Lower lobe of right lung (tissue), 2 donors: ENCODE measurements at places on chromosomes 16 and 17. TPM values are rescaled to one million over a fixed set of nuclear protein-coding genes. Genes with fewer than 3 reads are reported as not detected.

Gene LRRC37B
- total RNA-seq = 19.1 TPM

Gene CCL13
- total RNA-seq = 14.6 TPM

DNA sequence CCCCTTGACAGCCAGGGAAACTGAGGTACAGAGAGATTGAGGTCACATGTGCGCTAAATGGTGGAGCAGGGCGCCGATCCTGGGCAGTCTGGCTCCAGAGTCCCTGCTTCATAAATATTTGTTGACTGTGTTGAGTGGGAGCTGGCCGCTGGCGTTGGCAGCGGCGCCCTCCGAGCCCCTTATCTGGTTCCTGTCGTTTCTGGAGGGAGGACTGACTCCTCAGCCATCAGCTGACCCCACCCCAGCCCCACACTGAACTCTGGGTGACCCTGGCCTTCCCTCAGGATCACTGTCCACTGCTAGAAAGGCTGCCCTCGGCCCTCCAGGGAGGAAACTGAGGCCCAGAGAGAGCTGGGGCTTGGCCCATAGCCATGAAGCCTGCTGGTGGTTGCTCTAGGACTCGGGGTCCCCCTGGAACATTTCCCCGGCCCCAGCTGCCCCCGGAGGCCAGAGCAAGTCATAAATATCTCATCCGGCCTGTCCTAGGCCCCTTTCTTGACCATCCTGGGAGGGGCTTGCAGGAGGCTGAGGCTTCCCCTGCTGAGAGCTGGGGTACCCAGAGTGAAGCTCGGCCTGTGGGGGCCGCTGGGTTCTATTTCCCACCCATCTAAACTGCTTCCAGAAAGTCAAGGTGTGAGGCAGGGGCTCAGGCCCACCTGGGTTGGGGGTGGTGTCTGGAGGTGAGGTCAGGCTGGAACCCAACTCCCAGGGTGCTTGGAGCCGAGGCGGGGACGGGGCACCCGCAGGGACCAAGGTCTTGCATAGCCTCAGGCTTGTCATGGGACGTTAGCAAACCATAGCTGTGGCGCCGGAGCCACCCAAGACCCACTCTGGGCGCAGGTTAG lies 51.7 kb upstream of the GSE1 start:
- no peak overlapping the region for H3K4me3 ChIP-seq
- peak overlapping the region; percentile 48 for H3K27ac ChIP-seq
- no peak for DNase-seq
- peaks cover 93% of the 10 kb centered on the region for H3K4me1 ChIP-seq

DNA sequence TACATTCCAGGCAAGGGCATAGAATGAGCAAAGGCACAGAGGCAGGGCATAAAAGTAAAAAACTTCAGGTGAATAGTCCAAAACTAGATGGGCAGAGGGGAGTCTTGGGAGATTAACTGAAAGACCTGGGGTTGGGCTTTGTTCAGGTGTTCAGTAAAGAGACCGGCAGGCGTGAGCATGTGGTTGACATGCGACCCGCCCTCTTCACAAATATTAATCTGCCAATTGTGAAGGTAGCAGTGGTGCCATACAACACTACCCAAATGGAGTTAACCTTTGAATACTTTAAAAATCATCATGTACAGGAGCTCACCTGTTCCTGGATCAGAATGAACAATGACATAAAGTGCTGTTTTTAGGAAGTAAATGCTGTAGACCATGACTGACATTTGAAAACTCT lies 225.5 kb downstream of the LGALS9B start:
- no peak overlapping the region for H3K4me3 ChIP-seq
- DNase-seq = no peak
- H3K27me3 ChIP-seq = no peaks in the 10 kb centered on the region
- no peaks in the 10 kb centered on the region for H3K4me1 ChIP-seq
- H3K36me3 ChIP-seq = peaks cover 3% of the 10 kb centered on the region

GRCh38 chr16:4389051-4389955 lies 17.7 kb downstream of the VASN start:
- H3K27ac ChIP-seq = peak overlapping the region; percentile 44
- no peak overlapping the region for H3K4me3 ChIP-seq
- H3K27me3 ChIP-seq = no peaks in the 10 kb centered on the region

GRCh38 chr17:80545499-80545826 lies 825 bp downstream of the RPTOR start:
- H3K4me3 ChIP-seq = peak overlapping the region; percentile 97
- peaks cover 15% of the 10 kb centered on the region for H3K27me3 ChIP-seq
- peaks cover 26% of the 10 kb centered on the region for H3K4me1 ChIP-seq
- H3K27ac ChIP-seq = no peak overlapping the region
- DNase-seq = no peak

Gene SLC6A4
- 140 TPM for total RNA-seq

DNA sequence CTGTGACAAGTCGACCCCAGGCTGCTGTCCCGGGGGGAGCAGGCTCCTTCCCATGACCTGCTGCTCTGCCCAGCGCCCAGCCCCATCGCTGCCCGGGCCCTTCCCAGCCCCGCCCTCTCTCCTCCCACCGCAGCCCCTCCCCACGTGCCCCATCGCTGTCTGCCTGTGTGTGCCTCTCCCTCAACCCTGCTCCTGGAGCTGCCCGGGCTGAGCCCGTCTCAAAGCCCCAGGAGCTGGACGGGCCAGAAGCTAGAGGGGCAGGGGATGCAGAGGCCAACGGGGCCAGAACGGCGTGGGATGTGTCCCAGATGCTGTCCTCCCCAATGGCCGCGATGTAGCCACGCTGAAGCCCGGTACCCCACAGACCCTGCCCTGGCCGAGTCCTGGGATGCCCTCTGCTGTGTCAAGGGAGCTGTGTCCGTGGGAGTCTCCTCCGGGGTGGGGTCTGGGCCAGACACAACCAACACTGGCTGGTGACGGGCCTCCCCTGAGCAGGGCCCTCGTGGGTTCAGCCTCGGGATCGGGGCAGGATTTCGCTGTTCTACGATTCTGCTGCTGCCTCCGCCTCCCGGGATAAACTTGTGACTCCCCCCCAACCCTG lies 118.2 kb upstream of the ZNF750 start:
- peaks cover 3% of the 10 kb centered on the region for H3K4me1 ChIP-seq
- H3K4me3 ChIP-seq = no peak overlapping the region
- H3K36me3 ChIP-seq = no peaks in the 10 kb centered on the region
- no peak for DNase-seq
- H3K27ac ChIP-seq = no peak overlapping the region
- H3K27me3 ChIP-seq = no peaks in the 10 kb centered on the region

DNA sequence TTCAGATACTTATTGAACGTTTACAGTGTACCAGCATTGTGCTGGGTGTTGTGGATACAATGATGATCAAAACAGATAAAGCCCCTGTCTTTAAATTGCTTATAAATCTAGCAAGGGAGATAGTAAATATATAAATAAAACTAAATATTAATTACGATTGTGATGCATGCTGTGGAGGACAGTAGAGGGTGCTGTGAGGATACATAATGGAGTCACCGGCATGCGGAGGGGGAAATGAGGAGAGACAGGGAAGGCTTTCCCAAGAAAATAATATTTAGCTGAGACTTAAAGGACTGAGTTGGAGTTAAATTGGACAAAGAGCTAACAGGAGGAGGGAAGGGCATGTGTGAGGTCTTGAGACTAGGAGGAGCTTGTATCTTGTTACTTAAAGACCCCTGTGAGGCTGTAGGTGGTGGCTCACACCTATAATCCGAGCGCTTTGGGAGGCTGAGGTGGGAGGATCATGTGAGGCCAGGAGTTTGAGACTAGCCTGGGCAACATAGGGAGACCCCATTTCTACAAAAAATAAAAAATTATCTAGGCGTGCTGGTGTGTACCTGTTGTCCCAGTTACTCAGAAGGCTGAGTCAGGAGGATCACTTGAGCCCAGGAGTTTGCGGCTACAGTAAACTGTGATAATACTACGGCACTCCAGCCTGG lies 2.4 kb downstream of the DHRS7B start:
- peaks cover 15% of the 10 kb centered on the region for H3K4me1 ChIP-seq
- H3K4me3 ChIP-seq = no peak overlapping the region
- no peaks in the 10 kb centered on the region for H3K27me3 ChIP-seq
- H3K27ac ChIP-seq = no peak overlapping the region

- peaks cover 5% of the 10 kb centered on the region for H3K36me3 ChIP-seq
- H3K27me3 ChIP-seq = no peaks in the 10 kb centered on the region
- peaks cover 21% of the 10 kb centered on the region for H3K4me1 ChIP-seq
- no peak overlapping the region for H3K27ac ChIP-seq
- H3K4me3 ChIP-seq = no peak overlapping the region
Measured at GRCh38 chr17:74231928-74232907, 18.8 kb downstream of the TTYH2 start.

DNA sequence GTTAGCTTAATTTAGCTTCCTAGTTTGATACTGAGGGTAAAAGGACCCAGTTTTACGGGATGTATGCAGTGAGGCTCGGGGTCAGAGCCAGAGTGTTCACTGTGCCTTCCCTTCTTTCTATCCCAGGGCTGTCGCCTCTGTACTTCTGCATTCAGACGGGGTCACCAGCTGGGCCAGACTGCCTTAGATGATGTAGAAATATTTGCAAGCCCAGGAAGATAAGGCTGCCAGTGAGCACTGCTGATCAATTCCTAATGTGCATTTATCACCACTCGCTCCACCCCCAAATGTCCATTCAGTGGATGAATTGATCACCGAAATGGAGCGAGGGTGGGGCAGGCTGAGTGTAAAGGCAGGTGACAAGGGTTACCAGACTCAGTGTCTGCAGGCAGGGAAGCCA lies 9.1 kb downstream of the SHISA6 start:
- no peaks in the 10 kb centered on the region for H3K36me3 ChIP-seq
- H3K27ac ChIP-seq = no peak overlapping the region
- no peak overlapping the region for H3K4me3 ChIP-seq
- peaks cover 12% of the 10 kb centered on the region for H3K27me3 ChIP-seq
- H3K4me1 ChIP-seq = no peaks in the 10 kb centered on the region

DNA sequence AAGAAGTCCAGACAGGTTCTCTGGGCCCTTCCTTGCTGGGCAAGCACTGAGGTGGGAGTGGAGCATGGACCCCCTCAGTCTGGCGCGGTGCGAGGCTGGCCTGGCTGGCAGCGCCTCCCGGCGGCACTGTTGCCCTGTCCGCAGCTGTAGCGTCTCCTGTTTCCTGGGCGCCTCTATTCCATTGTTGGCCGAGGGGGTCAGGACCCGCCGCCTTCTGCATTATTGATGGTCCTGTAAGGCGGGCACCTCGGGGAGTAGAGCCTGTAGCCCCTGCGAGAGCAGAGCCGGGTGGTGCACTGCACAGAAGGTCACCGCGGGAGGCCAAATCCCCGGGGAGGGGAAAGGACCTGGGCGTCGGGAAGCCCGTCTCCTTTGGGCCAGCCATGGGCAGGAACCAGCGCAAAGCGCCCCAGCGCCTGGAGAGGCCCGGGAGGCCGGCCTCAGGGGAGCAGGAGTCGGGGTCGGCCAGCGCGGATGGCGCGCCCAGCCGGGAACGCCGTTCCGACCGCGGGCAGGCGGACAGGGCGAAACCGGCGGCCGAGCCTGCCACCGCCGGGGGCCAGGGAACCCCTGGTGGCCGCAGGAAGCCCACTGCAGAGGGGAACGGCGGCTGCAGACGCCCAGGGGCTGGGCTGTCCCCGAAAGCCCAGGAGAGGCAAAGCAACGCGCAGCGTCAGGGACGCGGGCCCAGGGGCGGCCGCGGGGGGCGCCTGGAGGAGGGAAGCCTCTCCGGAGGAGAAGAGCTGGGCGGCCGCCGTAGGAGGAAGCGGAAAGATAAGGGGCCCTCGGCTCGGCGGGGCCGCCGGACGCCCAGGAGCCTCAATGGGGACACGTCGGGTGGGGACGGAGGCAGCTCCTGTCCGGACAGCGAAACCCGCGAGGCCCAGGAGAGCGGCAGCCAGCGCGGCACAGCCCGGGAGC lies at the start of gene MYO15B:
Gene MYO15B (plus strand): TSS at position 126 of the 921 bp plus-strand sequence. CDS start 258 bp downstream, at position 384.
- DNase-seq = peak; percentile 85
- H3K27me3 ChIP-seq = no peaks in the 10 kb centered on the region
- H3K27ac ChIP-seq = peak within 1 kb of the TSS; percentile 97

DNA sequence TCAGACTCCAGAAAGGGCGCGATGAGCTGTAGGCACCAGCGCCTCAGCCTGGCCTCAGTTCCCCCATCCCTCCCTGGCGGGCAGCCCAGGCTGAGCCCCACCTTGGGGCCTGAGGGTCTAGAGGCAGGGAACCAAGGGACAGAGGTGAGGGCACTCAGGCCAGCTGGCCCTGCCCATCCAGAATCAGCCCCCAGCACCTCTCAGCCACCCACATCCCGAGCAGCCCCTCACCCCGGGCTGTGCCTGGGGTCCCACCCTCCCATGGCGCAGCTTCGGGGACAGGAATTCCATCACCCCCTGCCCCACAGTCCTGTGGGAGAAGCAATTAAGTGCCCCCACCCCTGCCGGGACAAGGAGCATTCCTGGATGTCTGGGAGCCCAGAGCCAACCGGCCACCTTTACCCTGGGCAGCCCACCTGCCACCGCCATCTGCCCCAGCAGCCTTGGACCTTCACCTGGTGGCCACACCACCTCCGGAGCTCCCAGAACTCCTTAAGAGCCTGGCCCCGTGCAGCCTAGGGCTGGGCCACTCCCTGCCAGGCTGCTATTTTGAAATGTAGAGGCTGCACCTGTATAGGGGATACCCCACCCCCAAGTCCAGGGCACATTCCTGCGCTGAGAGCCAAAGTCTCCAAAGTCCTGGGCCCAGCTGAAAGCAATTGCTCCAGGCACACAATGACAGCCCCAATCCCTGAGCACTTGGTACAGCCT lies 33.7 kb upstream of the PVALEF start:
- peak overlapping the region; percentile 54 for H3K4me3 ChIP-seq
- DNase-seq = peak; percentile 88
- no peaks in the 10 kb centered on the region for H3K36me3 ChIP-seq
- peak overlapping the region; percentile 88 for H3K27ac ChIP-seq
- H3K4me1 ChIP-seq = peaks cover 10% of the 10 kb centered on the region

DNA sequence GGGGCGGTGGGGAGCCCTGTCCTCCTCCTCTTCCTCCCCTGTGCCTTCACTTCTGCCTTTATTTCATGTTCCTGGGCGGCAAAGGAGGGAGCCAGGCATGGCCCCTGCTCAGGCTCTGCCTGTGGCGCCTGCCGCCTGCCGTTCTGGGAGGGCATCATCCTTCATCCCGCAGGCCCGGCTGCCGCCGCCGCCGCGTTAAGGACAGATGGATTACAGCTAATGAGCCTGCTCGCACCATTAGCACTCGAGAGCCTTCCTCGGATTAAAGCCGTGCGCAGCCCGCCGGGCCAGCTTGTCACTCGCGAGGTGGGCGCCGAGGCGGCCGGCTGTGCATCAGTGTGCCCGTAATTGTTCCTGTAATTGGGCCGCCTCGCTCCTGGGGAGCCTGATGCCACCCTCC lies 127.7 kb upstream of the GSE1 start:
- peaks cover 20% of the 10 kb centered on the region for H3K4me1 ChIP-seq
- H3K27me3 ChIP-seq = no peaks in the 10 kb centered on the region
- no peak overlapping the region for H3K4me3 ChIP-seq
- H3K36me3 ChIP-seq = no peaks in the 10 kb centered on the region
- no peak for DNase-seq

DNA sequence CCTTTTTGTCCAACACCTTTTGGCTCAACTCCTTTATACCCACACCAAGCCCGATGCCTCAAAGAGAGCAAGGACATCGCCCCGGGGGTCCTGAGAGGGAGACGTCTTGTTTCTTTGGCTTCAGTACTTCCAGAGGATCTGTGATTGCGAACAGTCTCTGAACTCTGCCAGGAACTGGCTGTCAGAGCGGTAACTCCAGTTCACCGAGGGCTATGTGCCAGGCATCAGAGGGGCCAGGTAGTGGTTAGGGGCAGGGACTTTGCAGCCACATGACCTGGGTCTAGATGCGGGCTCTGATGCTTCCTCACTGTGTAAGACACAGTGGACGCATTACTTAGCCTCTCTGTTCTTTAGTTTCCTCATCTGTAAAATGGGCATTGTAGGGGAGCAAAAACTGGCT lies 21.6 kb downstream of the LLGL2 start:
- H3K4me1 ChIP-seq = peaks cover 16% of the 10 kb centered on the region
- peaks cover 7% of the 10 kb centered on the region for H3K36me3 ChIP-seq
- no peak for DNase-seq
- no peak overlapping the region for H3K27ac ChIP-seq

Gene SAMD14
- 9.2 TPM for total RNA-seq

Gene HNF1B
- total RNA-seq = 15.2 TPM

- H3K36me3 ChIP-seq = peaks cover 65% of the 10 kb centered on the region
- peak overlapping the region; percentile 100 for H3K27ac ChIP-seq
- no peaks in the 10 kb centered on the region for H3K27me3 ChIP-seq
Measured at GRCh38 chr17:64507413-64507782, 621 bp downstream of the CEP95 start.
